ENCODE measurements at places on chromosomes 16 and 17.

GRCh38 chr17:3032258-3033247, 30.9 kb downstream of the OR1D5 start:
- DNase-seq, result no peak

DNA sequence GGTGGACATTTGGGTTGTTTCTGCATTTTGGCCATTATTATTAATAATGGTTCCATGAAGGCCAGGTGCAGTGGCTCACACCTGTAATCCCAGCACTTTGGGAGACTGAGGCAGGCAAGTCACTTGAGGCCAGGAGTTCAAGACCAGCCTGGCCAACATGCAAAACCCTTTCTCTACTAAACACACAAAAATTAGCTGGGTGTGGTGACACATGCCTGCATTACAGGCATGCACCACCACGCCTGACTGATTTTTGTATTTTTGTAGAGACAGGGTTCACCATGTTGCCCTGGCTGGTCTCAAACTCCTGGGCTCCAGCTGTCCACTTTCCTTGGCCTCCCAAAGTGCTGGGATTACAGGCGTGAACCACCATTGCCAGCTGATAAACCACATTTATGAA, 58.5 kb downstream of the TNFRSF13B start:
- DNase-seq, result no peak

- DNase-seq, result no peak
Measured at GRCh38 chr16:53968896-53969295, 264.9 kb downstream of the FTO start.

DNA sequence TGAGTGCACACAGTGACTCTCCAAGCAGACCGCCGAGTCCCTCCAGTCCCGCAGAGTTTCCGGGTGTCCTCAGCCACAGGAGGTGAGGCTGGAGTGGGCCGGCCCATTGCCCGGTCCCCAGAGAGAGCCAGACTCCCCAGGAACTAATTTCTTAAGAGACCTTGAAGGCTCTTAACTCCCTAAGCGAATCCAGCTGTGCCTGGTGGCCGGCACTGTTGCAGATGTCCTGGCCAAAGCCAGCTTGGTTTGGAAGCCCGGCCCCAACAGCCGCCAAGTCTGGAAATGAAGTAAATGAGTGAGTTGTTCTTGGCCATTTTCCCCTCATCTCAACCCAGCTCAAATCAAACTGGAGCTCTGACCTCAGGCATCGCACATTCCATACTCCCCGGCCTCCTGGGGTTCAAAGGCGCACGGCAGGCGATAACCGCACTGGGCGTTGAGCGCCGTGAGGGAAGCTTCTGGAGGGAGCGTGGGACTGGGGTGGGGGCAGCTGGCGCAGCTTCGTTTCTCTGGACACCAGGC, 42.0 kb downstream of the CMIP start:
- no peak for DNase-seq

- no peak for DNase-seq
Measured at GRCh38 chr17:48293319-48294019, 136.5 kb downstream of the SKAP1 start.

GRCh38 chr16:46937536-46937935, 35.9 kb downstream of the DNAJA2 start:
- DNase-seq, result no peak

- DNase-seq, result no peak
Measured at GRCh38 chr17:82664701-82665182, 16.5 kb upstream of the WDR45B start.

GRCh38 chr17:51152766-51153209, 571 bp upstream of the NME1 start:
- no peak for DNase-seq

DNA sequence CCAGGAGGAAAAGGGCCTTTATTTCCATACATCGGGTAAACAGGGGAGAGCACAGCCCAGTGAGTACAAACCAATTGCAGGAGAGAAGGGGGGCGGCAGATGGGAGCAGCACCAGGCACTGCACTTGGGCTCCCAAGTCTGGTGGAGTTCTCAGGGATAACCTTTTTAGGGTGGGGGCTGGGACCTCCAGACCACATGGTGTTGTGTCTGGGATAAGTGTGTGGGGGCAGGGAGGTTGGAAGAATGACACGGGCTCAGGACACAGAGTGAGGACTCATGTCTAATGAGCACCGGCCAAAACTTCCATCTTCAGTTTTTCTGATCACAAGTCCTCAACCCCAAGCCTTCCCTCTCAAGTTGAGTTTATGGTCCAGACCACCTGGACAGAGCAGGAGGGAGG, 30.6 kb downstream of the PIPOX start:
- DNase-seq, result no peak

All from omental fat pad (tissue), 4 donors.